Brain pericyte (primary cell): ENCODE measurements at places on chromosomes 16 and 17.

DNA sequence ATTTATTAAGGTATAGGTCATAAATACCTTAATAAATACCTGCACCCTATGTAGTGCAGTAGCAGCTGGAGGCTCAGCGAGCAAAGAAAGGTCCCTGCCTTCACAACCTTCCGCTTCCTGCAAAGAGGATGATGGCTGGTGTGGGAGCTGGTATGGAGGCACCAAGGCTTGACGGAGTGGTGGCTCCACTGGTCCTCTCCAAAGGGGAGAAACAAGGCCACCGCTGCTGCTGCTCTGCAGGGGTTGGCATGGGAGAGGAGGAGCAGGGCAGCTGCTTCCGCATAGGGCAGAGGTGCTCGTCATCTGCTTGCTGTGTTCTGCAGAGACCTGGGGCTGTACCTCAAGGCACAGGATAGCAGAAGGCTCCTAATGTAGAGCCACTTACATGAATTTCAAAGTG, 52.8 kb downstream of the NDEL1 start:
- DNase-seq: no peak

GRCh38 chr16:74570412-74571301, 36.3 kb downstream of the GLG1 start:
- no peak for DNase-seq

GRCh38 chr17:19464031-19465026, 53.3 kb downstream of the RNF112 start:
- DNase-seq: no peak

DNA sequence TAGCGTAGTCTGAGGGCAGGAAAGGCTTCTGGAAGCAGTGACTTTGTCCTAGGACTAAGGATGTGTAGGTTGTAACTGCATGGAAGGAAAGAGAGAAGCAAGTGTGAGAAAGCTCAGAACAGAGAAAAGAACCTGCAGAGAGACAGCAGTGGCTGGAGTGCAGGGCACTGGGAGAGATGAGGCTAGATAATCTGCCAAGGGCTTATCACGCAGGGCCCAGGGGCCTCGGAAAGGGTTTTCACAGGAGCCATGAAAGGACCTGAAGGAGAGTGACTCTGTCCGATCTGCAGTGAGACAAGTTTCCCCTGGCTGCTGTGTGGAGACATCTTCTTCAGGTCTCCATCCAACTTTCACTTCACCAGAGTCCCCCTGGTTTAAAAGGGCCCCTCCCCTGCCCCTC, 7.1 kb upstream of the SRCAP start:
- DNase-seq: no peak

DNA sequence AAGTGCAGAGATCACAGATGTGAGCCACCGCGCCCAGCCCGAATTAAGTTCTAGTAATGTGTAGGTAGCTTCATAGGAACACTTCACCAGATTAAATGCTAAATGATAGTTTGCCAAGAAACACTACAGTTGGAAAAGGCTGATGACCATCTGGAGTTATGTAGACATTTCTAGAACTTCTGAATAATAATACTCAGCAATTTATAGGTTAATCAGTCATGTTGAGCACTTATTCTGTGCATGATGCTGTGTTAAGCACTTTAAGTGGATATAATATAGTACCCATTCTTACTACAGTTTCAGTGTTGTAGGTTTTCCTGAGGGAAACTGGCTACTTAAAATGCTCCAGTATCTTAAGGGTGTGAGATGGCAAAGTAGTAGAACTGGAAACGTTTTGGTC, 45.2 kb downstream of the NUP93 start:
- DNase-seq: no peak

DNA sequence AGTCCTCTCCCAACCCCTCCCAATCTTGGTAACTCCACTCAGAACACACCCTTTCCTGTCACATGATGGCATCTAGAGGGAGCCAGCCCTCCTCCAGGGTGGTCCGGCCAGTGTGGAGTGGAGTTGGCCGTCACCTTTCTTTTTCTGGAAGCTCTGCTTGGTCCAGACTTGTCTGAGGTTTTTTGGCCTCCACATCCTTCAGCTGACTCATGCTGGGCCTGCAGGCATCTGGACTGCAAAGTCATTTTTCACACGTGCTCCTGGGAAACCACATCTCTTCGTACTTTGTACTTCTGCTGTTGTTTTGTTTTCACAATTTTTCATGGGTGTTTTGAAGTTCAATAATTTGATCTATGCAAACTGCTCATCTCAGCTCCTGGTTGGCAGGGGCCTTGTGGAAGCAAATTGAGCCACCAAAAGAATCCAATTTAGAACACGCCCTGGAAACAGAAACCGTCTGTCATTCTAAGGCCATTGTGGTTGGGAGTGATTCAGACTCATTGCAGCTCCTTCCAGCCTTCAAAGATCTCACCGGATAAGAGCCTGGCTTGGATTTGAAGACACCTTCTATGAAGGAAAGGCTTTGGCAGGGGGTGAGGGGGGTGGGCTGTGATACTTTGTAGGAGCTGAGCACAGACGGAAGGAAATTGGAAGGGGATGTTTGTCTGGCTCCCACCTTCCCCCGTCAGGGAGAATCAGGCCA, 42.4 kb upstream of the NF1 start:
- peak; percentile 55 for DNase-seq

- DNase-seq: no peak
These were observed 204.0 kb downstream of the GRIN2A start for GRCh38 chr16:9978160-9978725.

GRCh38 chr17:44900894-44901293, 1.6 kb upstream of the EFTUD2 start:
- DNase-seq: peak; percentile 83

- DNase-seq: no peak
These were observed 332.0 kb upstream of the MAF start for GRCh38 chr16:79932572-79932971.

- DNase-seq: no peak
These were observed 13.3 kb upstream of the HOXB2 start for GRCh38 chr17:48558057-48558830.

DNA sequence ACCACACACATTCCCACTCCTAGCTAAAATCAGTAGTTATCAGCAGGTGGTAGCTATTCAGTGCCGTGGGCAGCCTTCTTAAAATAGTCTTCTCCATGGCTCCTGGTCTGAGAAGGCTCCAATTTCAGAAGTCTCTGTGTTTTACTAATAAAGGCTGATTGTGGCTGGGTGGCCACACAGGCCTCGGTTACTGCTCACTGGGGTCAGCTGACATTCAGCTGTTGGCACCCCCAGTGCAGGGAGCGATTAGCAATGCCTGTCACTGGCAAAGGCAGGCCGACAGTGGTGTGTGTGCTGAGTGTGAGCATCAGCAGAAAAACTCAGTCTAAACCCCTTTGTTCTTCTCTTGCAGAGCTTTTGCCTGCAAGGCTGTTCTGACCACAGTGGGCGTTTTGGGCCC, 16.6 kb upstream of the DBNDD1 start:
- no peak for DNase-seq

DNA sequence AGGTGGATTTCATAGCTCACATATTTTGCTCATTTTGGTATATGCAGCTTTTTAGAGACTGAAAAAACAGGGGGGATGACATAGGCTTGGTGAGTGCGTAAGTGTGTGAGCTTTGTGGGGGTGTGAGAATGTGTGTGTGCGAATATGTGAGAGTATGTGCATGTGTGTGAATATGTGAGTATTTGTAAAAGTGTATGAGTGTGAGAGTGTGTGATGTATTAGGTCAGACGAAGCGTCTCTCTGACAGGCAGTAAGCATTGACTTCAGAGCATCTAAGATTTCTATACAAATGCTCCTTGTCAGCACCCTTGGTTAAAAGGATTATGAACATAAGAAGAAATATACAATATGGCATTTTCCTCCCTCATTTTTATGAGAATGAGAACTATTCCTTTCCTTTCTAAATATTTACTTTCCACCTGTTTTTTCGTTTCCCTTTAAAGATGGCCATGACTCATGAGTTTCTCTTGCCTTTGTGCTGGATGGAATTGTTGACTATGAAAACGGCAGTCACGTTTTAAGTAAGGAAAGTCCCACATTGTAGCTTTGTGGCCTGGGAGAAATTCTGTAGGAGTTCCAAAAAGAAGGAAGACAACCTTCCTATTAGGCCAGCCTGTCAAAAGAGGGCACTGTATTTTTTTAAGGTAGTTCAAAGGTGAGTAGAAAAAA, 276.4 kb downstream of the FOXL1 start:
- DNase-seq: no peak

GRCh38 chr16:81505011-81505661, 60.5 kb downstream of the CMIP start:
- DNase-seq: no peak

DNA sequence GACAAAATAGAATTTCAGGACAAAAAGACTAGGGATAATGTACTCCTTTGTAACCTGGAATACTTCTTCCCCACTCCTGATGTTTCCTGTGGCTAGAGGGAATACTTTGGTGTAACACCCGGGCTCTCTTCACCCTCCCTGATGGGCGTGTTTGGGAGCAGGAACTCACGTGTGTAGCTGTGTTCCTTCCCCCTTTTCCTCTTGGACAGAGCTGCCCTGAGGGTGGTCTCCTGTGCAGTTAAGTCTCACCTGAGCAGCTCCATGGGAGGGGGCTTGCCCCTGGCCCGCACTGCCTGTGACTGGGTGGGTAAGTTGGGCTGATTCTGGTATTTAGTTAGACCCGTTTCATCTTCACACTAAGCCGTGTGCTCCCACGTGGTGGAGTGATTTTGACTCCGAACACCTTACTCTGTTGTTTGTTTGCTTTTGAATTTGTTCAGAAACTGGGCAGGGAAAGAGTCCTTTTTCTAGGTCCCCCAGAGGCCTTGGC, 87.9 kb downstream of the OR1D5 start:
- DNase-seq: no peak

GRCh38 chr17:8785547-8786413, 13.4 kb downstream of the MFSD6L start:
- DNase-seq: peak; percentile 13

- no peak for DNase-seq
These were observed 2.0 kb upstream of the DNAI2 start for GRCh38 chr17:74271901-74272561.

DNA sequence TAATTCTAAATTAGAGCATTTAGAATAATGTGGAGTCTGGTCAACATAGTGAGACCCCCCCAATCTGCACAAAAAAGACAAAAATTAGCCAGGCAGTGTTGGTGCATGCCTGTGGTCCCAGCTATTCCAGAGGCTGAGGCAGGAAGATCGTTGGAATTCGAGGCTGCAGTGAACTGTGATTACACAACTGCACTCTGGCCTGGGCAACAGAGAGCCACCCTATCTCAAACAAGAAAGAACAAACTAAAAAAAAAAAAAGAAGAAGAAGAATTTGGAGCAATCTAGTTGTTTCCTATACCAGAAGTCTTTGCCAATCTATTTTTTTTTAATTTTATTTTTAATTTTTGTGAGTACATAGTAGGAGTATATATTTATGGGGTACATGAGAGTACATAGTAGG, 6.0 kb downstream of the CETP start:
- DNase-seq: no peak

DNA sequence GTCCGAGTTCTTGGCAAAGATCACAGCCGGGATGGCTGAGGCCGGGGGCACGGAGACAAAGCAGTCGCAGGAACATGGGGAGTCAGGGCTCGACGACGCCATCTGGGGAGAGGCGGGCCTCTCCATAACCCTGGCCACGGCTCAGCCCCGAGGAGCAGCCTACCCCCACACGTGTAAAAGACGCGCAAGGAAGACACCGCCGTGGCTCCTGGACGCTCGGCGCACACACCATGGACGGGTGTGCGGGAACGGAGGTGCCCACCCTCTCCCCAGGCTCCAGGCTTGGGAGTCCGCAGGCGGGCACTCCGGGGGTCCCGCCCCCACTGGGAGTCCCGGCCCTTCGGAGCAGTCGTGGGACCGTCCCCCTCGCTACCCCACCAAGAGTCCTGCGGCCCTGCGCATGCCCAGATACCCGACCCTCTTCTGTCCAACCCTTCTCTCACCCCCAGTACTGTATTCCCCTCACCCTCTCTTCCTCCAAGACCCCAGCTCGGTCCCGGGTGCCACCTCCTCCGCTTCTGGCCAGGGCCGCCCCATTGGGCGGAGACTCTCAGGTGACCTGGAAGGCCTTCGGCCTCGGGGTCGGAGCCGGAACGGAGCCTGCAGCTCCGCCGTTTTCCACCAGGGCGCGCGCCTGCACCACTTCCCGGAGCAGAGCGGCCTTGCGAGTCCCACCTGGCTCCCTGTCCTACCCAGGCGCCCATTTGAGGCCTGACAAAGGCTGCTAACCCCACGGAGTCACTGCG, at the start of gene SCRN2:
Gene SCRN2, minus strand, starts transcription at position 532 of the 746 bp plus-strand sequence. Its CDS starts 430 bp downstream, at position 102.
- no peak for DNase-seq
